ENCODE measurements at places on chromosomes 12 and 14.

- no peak for DNase-seq
These were observed 117.0 kb upstream of the RFLNA start for GRCh38 chr12:124177951-124178316.

GRCh38 chr12:94039914-94040313 lies 108.5 kb upstream of the PLXNC1 start:
- DNase-seq = no peak

DNA sequence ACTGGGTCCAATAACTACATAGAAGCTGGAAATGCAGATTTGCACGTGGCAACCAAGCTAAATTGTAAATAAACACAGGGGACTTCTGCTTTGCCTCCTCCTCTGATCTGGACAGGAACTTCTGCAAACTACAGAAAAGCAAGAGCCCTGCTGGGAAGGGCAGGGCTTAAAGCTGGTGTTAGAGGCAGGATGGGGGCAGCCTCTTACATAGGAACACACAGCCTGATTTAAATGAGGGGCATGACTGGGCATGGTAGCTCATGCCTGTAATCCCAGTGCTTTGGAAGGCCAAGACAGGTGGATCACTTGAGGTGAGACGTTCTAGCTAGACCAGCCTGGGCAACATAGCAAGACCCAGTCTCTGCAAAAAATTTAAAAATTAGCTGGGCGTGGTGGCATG lies 46.7 kb downstream of the ERH start:
- no peak for DNase-seq

GRCh38 chr12:31119192-31119802 lies 45.6 kb downstream of the DDX11 start:
- DNase-seq = no peak
